Left lung (tissue), 14 donors: ENCODE measurements at places on chromosomes 12 and 14. TPM values are rescaled to one million over a fixed set of nuclear protein-coding genes. Genes with fewer than 3 reads are reported as not detected.
A peak's percentile ranks its signal among the peaks of the same experiment; 100 is the strongest.

GRCh38 chr12:22396253-22396652 lies 61.7 kb upstream of the ST8SIA1 start:
- no peak for DNase-seq

DNA sequence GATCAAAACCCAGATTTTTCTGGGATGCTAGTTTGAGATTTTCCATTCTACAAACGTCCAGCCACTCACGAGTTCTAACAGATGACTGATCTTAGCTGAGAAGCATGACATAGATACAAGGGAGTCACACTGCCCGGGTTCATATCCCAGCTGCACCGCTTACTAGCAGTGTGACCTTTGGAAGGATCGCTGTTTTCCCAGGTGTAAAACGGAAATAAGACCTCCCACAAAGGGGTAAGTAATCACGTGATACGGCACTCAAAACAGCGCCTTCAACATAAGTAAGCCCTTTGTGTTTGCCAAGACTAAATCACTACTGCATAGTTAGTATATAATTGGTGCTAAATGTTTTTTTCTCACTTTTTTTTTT lies 624 bp upstream of the PWP1 start:
- peak; percentile 26 for DNase-seq

Gene RAB21
- total RNA-seq = 71.9 TPM

DNA sequence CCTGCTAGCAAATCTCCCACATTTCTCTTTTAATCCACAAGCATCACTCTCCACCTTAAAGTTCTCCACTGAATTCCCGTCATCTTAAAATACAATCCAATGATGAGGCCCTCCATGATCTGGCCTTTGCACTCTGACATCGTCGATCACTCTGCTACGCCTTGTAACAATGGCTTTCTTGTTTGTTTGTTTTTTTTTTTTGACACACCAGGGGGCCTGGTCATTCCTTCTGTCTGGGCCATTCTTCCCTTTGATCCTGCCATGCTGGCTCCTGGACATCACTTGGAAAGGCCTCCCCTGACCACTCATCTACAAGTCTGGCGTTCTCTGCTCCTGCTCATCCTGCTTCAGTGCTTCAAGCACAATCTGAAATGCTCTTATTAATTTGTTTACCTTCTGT lies 233.5 kb downstream of the PPM1H start:
- DNase-seq = no peak

GRCh38 chr14:36855396-36855795 lies 193.7 kb downstream of the PAX9 start:
- DNase-seq = no peak
